Cardiac muscle cell (in vitro differentiated cells and primary cell): ENCODE measurements at places on chromosomes 1 and 21. TPM values are rescaled to one million over a fixed set of nuclear protein-coding genes. Genes with fewer than 3 reads are reported as not detected.

DNA sequence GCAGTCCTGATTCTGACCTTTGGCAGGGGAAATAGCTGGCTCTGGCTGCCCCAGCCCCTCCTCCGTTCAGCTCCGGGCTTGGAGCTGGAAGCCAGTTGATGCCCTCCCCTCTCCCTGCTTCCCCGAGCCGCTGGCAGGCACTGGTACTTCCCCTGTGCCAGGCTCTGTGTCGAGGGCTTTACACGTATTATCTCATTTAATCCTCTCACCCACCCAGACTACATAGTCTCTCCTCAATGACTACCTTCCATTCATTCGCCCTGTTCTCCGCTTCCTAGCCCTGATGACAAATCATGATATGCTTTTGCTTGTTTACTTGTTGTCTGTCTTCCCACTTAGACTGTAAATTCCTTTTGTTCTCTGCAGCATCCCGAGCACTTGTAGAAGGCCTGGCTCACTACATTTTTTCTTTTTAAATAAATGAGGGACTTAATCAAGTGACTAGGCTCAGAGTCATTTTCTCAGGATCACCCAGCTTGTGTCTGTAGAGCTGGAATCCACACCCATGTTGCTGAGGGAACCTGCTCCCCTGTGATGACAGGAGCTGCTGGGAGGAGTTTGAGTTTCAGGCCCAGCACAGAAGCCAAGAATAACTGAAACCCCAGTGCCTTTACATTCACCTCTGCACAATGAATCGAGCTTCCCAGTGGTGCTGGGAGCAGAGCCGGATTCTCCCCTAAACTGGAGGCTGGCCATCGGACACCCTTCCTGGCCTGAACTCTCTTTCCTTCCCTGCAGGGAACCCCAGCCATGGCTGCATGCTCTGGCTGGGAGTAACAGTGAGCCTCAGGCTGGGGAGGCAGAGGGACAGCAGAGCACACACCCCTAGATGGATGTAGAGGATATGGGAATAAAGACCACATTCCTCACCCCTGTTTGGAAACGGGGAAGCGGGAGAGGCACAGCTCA is 58.3 kb downstream of the UBIAD1 start:
- H3K36me3 ChIP-seq = no peaks in the 10 kb centered on the region
- no peak overlapping the region for H3K4me3 ChIP-seq
- no peaks in the 10 kb centered on the region for H3K27me3 ChIP-seq
- no peak overlapping the region for H3K27ac ChIP-seq

- DNase-seq = peak; percentile 80
- peak overlapping the region; percentile 91 for H3K4me3 ChIP-seq
- no peak overlapping the region for H3K27ac ChIP-seq
- H3K4me1 ChIP-seq = peaks cover 13% of the 10 kb centered on the region
- no peaks in the 10 kb centered on the region for H3K27me3 ChIP-seq
Observed at GRCh38 chr1:155062702-155063411, 683 bp upstream of the EFNA4 start.

Gene DIO1
- total RNA-seq = not detected in 2 replicates

GRCh38 chr1:165371588-165372225 is 15.2 kb upstream of the LMX1A start:
- H3K27me3 ChIP-seq = peaks cover 78% of the 10 kb centered on the region
- no peaks in the 10 kb centered on the region for H3K36me3 ChIP-seq
- H3K4me3 ChIP-seq = no peak overlapping the region
- DNase-seq = peak; percentile 38

DNA sequence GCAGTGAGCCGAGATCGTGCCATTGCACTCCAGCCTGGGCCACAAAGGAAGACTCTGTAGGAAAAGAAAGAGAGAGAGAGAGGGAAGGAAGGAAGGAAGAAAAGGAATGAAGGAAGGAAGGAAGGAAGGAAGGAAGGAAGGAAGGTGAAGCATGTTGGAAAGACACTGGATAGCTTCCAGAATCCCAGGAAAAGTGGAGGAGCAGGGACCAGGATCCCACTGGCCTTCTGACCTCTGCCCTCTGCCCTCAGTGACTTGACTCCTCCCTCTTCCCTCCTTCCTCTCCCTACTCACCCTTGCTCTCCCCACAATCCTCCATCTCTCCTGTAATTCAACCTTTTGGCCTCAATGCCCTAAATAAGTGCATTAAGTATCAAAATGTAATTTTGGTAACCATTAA is 4.1 kb upstream of the UTS2 start:
- no peaks in the 10 kb centered on the region for H3K27me3 ChIP-seq
- H3K36me3 ChIP-seq = no peaks in the 10 kb centered on the region
- H3K27ac ChIP-seq = no peak overlapping the region
- DNase-seq = no peak
- no peak overlapping the region for H3K4me3 ChIP-seq
- no peaks in the 10 kb centered on the region for H3K4me1 ChIP-seq

- no peak overlapping the region for H3K27ac ChIP-seq
- peaks cover 8% of the 10 kb centered on the region for H3K4me1 ChIP-seq
Observed at GRCh38 chr1:200628223-200628881, 7.8 kb upstream of the KIF14 start.

GRCh38 chr1:65386439-65386838 is 34.0 kb upstream of the LEPR start:
- no peak overlapping the region for H3K4me3 ChIP-seq
- H3K4me1 ChIP-seq = no peaks in the 10 kb centered on the region
